ENCODE measurements at places on chromosomes 3 and 15. TPM values are rescaled to one million over a fixed set of nuclear protein-coding genes. Genes with fewer than 3 reads are reported as not detected.
A peak's percentile ranks its signal among the peaks of the same experiment; 100 is the strongest.

The GREM1 gene
- 0.12 TPM for total RNA-seq

The RETNLB gene
- not detected for total RNA-seq

DNA sequence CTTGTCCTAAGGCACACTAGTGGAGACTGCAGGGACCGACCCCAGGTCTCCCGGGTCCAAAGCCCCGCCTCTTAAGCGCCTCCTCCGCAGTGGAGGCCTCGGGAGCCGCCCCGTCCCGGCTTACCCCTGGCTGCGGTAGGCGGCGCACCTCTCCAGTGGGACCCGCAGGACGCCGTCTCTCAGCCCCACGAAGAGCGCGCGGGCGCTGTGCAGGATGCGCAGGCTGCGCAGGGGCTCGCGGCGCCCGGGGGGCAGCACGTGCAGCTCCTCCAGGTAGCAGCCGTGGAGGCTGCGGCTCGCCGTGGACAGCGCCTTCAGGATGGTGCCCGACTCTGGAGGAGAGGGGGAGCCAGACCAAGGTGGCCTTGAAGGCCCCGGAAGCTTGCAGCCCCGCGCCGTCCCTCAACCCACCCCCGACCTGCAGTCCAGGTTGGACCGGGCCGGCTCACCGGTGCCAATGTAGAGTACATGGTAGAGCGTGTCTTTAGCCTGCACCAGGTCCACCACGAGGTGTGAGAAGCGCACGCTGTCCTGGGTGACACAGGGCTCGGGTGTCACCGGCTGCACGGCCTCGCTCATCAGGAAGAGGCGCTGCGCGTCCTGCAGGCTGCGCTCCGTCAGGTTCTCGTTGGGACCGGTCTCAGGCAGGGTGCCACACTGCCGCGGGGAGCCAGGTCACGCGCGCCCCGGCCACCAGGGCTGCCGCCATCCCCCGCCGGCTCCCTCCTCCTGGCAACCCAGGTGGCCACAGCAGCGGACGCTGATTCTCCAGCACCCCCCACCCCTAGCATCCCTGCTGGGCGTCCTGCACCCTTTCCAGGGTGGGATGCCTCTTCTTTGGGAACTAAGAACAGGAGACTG, 105.5 kb downstream of the SEMA5B start:
- DNase-seq: peak; percentile 87

DNA sequence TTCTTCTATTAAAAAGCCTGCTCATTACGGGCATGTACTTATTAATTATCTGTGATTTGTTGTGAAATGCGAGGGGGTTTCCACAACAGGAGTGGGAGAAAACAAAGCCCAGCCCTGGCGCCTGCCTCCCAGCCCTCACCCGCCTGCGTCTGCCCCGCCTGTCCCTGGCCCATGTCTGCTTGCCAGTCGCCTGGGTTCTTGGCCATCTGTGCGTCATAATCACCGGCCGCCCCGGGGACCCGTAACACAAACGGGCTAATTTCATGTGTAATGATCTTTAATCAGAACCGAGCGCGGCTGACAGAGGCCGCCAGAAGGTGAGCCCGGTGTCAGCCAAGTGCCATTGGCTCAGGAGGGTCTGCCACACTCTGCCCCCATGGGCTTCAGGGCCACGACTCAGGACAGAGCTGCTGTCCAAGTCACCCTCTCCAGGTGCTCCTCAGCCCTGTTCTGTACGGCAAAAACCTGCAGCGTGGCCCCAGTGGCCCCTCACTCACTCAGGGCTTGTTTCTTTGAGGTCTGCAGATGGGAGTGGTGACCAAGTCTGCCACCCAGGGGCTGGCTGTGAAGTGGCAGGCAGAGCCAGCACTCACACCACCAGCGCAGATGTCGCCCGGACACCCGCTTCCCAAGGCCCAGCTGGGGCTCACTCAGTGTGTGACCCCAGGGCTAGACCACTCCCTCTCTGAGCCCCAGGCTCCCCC, 28.8 kb upstream of the TMEM115 start:
- peak; percentile 64 for DNase-seq

GRCh38 chr15:65342493-65342892, 35.3 kb downstream of the IGDCC3 start:
- no peak for DNase-seq
